ENCODE measurements at places on chromosomes 4 and X.

GRCh38 chr4:71941001-71941400 is 90.8 kb upstream of the NPFFR2 start:
- no peak for DNase-seq

DNA sequence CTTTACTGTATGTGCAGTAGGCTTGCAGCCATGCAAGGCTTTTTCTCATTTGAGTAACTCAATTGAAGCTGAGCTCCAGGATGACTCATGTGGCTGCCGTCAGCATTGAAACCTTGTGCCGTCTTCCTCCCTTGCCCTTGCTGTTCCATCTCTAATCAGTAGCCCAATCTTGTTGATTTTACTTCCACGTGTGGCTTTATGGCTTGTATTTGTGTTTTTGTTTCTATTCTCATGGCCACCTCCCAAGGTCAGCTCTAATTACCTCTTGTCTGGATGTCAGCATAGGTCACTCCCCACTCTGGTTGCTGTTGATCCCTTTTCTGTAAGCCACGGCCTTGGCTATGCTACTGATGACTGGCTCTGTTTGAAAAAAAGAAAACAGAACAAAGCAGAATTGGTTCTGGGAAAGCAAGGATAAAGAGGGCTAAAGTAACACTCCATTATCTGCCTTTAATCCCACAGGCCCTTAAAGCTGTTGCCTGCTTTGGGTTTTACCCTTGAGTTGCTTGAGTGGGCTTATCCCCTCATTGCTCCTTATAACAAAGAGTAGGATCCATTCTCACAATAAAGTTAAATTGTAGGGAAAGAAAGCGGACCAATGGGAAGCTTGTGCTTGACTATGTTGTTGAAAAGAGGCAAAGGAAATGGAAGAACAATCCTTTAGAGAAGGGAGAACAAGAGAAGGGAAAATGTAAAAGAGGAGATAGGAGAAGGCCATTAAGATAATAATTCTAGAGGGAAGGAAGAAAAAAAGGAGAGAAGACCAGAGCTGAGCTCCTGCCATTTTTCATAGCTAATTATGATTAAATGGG is 173.9 kb upstream of the PGRMC2 start:
- no peak for DNase-seq

- no peak for DNase-seq
Observed at GRCh38 chrX:19535476-19535875, 20.2 kb upstream of the MAP3K15 start.

DNA sequence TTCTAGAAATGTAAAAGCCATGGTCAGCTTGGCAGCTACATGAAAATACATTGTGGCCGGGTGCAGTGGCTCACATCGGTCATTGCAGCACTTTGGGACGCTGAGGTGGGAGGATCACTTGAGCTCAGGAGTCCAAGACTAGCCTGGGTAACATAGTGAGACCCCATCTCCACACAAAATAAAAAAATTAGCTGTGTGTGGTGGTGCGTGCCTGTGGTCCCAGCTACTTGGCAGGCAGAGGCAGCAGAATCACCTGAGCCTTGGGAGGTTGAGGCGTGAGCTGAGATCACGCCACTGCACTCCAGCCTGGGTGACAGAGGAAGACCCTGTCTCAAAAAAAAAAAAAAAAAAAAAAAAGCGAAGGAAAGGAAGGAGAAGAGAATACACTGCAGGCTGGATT is 29.0 kb downstream of the RNF212 start:
- DNase-seq, result no peak

DNA sequence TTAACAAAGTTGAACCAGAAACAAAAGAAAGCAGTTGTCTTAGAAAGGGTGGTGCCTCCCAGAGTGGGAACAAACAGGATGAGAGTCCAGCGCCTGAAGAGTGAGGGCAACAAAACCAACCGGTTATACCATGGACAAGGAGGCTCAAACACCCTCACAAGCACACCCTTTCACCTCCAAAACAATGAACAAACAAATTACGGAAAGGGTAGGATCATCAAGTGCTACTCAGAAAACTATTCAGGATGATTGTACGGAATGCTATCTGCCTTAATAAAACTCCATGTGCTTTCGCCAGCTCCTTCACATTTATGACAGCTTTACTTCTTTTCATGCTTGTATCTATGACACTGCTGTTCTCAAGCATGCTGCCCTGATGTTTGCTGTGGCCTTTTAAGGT is 26.8 kb downstream of the SLC39A8 start:
- no peak for DNase-seq

DNA sequence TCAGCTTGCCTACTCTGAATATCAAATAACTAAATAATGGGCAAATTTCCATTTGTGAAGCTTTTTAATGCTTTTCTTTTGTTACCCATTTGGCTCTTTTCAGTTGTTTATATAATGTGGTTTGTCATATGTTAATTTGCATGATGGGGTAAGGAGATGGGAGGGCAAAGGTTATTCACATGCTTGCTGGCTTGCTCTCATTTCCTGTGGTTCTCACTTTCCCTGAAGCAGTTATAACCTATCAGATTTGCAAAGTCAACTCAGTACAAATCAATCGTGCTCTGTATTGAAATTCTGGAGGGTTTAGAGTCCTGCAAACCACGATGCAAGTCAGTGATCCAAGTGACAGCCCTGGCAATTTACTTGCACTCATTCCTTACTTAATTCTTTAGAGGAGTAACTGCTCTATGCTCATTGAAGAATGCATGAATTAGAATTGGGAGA is 711.2 kb downstream of the ADGRL3 start:
- no peak for DNase-seq

DNA sequence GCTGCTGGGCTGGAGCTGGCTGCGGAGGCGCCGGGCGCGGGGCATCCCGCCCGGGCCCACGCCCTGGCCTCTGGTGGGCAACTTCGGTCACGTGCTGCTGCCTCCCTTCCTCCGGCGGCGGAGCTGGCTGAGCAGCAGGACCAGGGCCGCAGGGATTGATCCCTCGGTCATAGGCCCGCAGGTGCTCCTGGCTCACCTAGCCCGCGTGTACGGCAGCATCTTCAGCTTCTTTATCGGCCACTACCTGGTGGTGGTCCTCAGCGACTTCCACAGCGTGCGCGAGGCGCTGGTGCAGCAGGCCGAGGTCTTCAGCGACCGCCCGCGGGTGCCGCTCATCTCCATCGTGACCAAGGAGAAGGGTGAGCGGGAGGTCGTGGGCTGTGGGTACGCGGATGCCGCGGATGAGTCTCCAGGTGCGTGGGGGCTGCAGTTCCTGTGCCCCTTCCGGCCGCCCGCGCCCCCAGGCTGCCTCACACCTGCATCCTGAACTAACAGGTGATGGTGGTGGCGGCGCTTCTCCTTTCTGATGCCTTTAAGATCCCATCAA is 499 bp downstream of the CYP2U1 start:
- DNase-seq, result peak; percentile 31

DNA sequence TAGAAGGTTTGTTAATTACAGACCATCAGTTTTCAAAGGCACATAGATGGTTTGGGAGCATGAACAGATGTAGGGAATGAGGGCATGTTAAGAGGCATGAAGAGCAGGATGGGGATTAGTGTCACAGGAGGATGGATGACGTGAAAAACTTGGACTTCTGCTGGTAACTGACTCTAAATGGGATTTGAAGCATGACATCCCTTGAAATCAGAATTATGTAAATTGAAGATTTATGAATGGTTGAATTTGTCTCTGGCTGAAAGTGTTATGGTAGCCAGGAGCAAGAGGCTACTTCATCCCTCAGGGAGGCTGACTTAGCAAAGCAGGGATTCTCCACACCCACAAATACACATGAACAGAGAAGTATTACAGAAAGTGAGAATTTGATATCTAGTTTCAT is 454.6 kb downstream of the MAGEB5 start:
- no peak for DNase-seq

DNA sequence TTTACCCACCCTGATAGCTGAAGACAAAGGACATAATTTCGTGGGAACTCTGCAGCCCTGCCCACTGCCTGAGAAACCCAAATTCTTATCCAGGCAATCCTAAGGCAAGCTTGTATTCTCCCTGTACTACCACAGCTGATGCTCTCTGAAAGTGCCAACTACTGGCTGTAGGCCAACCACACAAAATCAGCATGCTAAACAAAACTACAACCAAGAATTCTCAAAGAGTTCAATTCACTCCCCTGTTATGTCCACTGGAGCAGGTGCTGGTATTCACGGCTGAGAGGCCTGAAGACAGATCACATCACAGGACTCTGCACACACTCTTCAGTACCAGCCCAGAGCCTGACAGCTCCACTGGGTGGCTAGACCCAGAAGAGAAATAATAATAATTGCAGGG is 375.9 kb upstream of the NDST4 start:
- DNase-seq, result no peak

GRCh38 chrX:151151665-151152267 is 24.6 kb upstream of the GPR50 start:
- peak; percentile 5 for DNase-seq

DNA sequence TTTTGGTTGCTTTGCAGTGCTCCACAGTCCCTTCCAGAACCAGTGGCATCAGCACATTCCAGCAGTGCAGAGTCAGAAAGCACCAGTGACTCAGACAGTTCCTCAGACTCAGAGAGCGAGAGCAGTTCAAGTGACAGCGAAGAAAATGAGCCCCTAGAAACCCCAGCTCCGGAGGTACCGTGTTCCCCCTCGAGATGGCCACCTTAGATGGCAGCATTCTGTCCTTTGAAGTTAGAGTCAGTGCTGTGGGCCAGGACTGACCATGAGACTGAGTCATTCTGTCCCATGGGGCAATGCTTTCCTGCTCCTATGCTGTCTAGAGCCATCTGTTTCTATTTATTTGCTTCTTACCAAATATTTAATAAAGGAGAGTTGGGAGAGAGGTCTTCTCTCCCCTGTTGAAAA is 112.3 kb downstream of the KLHL8 start:
- DNase-seq, result no peak

- no peak for DNase-seq
Observed at GRCh38 chrX:29461039-29461438, 754.3 kb upstream of the MAGEB2 start.

GRCh38 chr4:25486171-25486570 is 109.1 kb downstream of the ANAPC4 start:
- no peak for DNase-seq

DNA sequence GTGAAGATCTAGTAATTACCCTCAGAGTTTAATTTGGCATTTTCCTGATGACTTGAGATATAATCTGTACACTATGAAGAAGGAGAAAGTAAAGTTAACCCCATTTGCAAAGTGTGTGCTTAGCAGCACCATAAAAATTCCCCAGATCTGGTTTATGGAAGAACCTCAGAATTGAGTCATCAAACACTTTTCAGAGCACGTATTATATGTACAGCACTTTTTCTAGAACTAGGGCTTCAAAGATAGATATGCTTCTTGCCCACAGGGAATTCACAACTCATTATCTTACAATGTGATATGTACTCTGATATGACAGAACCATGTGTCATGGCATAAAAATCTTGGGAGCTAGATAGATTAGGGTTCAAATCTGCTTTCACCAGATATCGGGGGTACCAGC is 150.9 kb downstream of the SLC10A7 start:
- DNase-seq, result no peak

DNA sequence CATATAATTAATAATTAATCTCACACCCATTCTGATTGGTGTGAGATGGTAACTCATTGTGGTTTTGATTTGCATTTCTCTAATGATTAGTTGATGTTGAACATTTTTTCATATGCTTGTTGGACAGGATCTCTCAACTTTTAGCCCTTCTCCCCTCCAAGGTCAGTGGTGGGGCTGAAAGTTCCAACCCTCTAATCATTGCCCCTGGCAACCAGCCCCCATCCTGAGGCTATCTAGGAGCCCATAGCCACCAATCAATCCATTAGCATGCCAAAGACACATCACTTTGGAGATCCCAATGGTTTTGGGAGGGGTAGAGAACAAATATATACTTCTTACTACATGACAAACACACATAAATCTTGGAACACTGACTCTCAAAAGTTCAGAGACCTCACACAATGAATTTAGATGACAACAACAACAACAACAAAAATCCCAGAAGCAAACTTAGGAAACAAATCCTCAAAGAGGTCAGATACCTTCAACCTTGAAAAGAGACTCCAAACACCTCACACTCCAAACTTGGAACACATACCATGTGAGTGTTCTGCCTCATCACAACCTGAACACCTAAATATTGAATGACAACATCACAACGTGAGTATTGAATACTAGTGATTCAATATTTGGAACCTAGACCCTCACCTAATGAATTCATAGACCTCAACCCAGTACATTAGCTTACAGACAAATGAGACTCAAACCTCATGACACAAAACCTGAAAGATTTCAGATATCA is 19.0 kb upstream of the PAGE4 start:
- no peak for DNase-seq

DNA sequence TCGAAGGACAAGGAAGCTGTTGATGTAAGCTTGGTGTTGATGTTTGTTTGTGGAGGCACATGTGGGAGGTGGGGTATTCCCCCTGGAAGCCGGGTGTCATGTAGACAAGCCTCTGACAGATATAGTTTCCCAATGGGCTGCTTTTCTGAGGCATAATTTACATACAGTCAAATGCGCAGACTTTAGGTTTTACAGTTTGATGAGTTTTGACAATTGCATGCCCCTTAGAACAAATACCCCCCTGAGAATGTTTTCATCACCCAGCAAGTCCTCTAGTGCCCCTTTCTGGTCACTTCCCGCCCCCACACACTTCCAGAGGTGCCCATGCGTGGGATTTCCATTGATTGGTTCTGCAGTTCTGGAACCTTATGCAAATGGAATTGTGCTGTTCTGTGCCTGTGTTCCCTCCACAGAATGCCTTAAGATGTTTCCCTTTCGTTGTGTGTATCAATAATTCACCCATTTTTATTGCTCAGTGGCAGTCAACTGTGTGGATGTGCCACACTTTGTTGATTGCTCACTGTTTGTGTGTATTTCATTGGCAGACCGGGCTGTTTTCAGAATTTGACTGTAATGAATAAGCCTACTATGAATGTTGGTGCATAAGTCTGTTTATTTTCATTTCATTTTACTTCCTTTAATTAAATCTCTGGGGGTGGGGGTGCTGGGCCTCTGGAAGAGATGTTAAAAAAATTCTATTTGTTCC is 8.5 kb downstream of the EVC start:
- DNase-seq, result no peak

GRCh38 chrX:84893897-84894296 is 109.8 kb upstream of the APOOL start:
- DNase-seq, result no peak

GRCh38 chrX:18582910-18583493 is 88.9 kb downstream of the RS1 start:
- no peak for DNase-seq

DNA sequence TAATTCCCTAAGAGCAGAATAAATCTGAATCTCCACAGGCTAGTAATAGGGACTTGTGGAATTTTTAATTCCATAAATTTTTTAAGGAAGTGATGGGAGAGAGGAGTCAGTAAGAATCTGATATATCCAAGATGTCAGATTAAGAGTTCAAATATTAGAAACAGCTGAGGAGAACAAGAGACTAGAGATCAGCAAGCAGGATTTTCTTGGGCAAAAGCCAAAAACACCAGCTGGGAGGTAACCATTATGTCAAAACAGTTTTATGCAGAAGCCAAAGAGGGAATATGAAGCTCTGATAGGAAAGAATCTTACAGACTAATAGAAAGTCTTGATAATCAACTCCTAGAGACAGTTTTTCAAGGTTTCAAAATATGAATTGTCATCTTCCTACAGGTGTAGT is 72.2 kb upstream of the RBPJ start:
- DNase-seq, result no peak
